Stimulated activated CD4-positive, alpha-beta T cell treated with anti-CD3 and anti-CD28 coated beads, Interleukin-1b, Interleukin-23, amount 100 ng/mL, for 1 hour (primary cell): ENCODE measurements at places on chromosomes 12 and 14.

DNA sequence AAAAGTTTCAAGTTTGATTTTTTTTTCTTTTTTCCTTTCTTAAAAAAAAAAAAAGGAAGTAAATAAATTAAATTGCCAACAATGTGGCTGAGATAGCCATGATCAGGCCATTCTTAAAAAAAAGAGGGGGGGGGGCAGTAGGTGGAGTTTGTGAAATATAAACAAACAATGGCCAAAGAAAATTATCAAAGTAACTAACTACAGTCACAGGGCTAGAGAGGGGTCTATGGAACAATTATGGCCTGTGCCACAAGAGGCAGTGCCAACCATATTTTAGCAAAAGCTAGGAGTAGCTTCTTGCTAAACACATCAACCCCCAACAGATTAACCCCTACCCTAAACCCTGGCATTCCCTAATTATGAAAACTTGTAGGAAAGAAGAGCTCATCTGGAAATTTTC, 16.2 kb upstream of the SMARCC2 start:
- no peak for DNase-seq

DNA sequence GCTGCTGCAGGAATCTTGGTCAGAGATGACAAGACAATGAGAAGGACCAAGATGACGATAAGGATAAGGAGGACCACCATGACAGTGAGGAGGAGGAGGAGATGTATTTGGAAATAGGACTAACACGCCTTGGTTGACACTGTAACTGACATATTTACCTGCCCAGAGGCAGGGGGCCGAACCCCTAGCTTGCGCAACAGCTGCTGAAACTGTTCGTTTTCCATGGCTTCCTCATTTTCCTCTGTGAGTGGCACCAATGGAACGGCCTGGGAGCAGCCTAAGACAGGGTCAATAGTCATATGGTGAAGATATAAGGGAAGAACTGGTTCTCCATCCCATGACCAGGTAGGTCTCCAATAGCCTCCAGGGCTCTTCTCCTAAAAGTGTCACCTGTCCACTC, 28.8 kb downstream of the TIMELESS start:
- DNase-seq: no peak

GRCh38 chr14:54050759-54051158, 94.1 kb upstream of the BMP4 start:
- no peak for DNase-seq

- DNase-seq: no peak
Measured at GRCh38 chr12:20376984-20377383, 8.6 kb downstream of the PDE3A start.

DNA sequence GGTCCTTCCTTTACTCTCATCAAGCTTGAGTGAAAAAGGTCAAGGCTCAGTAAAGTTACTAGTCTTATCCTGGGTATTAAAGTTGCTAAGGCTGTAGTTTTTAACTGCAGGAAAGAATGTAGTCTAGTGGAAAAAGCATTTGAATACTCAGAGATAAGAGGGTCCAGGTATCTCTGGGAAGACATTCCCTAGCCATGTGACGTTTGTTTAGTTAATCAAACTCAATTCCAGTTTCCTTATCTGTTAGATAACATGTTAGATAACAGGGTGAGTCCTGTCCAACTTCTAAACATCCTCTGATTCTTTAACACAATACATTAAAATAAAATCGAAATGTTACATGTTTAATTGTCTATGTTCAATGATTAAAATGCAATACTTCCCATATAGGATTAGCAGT, 720.7 kb upstream of the LMO3 start:
- DNase-seq: no peak

- DNase-seq: no peak
Measured at GRCh38 chr14:36510078-36510799, 9.8 kb downstream of the NKX2-1 start.

GRCh38 chr12:69984241-69984640, 159.2 kb downstream of the MYRFL start:
- no peak for DNase-seq

DNA sequence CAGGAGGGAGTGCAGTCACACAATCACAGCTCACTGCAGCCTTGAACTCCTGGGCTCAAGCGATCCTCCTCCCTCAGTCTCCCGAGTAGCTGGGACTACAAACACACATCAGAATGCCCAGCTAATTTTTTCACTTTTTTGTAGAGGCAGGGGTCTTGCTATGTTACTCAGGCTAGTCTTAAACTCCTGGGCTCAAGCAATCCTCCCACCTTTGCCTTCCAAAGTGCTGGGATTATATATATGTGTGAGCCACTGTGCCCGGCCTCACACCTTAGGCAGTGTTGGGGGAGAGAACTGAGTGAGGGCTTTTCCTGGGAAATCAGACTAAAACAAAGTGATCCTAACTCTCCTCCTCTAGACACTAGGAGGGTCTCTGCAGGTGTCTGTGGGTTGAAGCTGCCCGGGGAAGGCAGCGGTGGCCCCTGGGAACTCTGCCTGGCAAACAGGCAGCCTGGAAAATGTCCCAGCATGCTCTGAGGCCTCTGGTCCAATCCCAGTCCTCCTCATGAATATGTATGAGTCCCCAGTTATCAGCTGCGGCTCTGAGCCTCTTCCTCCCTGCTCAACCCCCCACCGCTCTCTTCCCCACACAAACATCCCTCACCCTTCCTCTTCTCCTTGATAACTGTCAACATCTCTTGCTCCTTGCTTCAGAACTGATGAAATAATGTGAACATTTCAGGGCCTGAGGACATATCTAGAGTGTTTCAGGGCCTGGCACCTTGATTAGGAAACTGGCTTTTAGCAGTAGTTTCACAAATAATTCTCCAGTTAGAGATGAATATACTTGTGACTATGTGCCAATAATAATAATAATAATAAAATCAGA, 7.9 kb upstream of the NAA25 start:
- DNase-seq: no peak

GRCh38 chr12:3614806-3615466, 123.9 kb downstream of the PRMT8 start:
- no peak for DNase-seq

DNA sequence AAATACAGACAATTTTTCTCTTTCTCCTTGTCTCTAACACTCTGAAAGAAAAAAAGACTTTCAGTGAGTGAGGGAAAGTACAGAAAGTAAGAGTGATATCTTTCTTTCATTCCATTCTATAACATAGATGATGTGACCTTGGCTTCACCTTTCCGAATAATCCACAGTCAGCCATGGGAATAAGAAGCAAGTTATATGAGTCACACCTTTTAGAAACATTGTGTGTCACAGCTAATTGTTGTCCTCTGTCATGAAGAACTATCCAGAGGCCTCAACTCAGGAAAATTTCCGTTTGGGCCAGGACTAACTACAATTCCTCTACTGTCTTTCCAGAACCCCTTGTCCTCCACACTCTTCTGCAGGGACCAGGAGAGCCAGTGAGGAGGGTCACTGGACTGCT, 209.7 kb upstream of the FAR2 start:
- no peak for DNase-seq

- DNase-seq: no peak
Measured at GRCh38 chr12:80293759-80294158, 150.3 kb upstream of the PTPRQ start.

- DNase-seq: no peak
Measured at GRCh38 chr12:8037947-8038346, 5.4 kb downstream of the FOXJ2 start.

DNA sequence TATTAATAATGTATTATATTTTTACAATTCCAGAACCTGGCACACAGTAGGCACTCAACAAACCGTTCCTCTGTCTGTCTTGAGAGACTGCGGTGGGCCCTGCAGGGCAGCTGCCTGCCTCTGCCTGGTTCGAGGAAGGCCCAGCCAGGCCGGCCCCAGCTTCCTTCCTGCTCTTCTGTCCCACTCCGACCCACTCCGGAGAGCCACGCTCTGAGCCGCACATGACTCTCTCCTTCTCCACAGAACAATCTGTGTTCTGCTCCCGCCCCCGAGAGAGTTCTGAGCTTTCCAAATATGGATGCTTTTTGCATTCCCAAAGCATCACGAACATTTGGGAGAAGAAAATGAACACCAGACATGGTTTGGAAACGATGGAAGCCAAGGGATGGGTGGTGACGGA, 57.3 kb downstream of the TTC7B start:
- DNase-seq: no peak

DNA sequence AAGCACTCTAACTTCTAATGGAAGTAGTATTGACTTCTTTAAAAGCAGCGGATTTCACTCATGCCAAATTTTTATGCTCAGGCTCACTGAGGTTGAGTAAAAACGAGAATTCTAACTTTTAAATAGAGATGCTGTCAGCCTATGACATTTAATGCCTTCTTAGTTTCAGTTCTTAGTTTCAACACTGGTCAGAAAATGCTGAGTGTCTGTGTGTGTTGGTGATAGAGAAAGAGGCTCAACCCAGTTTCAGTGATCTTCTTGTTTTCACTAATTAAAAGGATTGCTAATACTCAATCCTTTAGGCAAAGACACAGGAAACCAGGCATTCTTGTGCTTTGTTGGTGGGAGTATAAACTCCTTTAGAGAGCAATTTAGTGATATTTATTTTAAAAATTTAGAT, 31.0 kb downstream of the PEBP1 start:
- no peak for DNase-seq

GRCh38 chr12:130872179-130873096, 572 bp downstream of the RAN start:
- DNase-seq: peak; percentile 29

DNA sequence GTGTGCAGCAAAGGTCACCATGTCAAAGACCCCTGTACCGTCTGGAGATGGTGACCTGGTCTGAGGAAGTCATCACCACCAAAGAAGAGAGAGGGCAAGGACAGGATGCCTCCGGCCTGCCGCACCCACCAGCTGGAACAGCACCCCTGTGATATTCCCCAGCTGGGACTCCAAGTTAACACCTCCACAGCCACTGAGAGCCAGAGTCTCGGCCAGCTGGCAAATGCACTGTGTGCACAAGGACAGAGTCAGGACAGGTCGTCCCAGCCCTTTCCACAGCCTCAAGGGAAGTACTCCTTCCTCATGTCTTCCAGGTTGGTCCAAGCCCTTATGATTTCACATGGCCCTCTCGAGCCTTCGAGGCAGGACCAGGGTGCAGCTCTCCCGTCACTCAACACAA, 19.3 kb upstream of the FKBP4 start:
- no peak for DNase-seq

DNA sequence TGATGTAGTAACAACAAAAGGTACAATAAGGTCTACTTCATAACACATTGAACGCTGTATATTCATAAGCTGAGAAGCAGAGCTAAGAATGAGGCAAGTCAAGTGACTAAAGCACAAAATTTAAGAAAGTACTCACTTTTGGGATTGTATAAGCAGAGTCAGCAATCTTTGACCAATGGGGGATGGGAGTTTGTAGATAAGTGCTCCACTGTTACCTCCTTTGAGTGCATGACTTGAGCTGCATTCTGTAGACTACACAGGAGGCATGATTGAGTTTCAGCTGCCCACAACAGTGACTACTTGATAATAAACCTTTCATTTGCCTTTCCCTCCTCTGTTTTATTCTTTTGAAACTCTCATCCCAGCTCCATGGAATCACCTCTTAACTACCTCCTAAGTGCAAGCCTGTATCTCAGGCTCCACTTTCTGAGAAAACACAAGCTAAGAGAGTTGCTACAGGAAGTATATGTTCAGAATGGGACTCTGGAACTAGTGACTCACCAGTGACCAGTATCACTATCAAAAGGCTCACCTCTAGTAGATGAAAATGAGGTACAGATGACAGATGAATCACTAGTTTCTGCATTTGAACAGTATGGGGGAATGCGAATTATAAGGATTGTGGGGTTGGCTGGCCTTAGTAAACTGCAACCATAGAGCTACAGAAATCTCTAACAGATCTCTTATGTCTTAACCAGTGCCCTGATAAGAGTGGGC, 49.2 kb downstream of the SLC35F4 start:
- no peak for DNase-seq

DNA sequence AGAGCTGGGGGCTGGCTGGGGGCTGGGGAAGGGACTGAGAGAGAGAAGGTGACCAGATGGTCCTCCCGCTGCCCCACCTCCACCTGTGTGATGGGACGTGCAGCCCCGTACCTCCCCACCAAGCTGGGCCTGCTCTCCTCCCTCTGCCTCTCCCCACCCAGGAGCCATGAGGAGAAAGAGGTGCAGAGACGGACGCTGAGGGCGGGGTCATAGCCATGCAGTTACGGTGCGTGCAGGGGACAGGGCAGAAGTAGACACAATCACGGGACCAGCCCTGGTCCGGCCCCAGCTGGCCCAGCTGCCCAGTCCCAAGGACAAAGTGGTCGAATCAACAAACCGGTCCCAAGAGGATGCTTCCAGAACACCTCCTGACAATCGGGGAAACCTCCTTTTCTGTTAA, 33.2 kb downstream of the RFLNA start:
- no peak for DNase-seq

DNA sequence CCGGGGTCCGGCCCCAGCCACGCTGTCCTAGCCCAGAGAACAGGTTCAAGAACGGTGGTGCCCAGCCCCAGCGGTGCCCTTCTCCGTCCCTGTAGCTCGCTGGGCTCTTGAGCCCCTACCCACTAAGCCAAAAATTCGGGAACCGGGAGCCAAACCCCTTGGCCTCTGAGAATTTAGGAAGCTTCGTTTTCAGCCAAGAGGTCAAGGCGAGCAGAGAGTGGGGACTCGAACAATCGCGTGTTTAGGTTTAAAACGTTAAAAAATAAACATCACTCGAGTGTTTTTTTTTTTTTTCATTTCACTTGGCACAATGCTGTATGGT, 6.2 kb downstream of the SIX1 start:
- DNase-seq: no peak

DNA sequence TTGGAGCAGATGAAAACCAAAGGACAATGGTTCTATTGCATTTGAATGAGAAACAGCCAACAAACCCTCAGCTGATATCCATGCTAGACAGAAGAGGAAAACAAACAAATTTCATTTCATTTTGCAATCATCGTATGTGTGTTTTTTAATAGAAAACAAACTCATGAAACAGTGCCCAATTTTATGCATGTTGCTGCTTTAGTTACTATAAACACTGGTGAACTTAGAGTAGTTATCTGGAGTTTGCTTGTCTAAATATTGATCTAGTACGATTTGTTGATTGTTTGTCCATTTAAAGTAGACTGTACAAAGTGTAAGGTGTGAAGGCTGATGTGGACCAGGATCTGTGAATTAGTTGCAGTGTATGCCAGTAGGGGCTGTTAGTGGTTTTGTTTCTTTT, 166.6 kb downstream of the KITLG start:
- no peak for DNase-seq
